Stimulated activated CD4-positive, alpha-beta T cell treated with anti-CD3 and anti-CD28 coated beads, TNF-alpha, amount 100 ng/mL, for 4 hours (primary cell): ENCODE measurements at places on chromosomes 4 and X.

DNA sequence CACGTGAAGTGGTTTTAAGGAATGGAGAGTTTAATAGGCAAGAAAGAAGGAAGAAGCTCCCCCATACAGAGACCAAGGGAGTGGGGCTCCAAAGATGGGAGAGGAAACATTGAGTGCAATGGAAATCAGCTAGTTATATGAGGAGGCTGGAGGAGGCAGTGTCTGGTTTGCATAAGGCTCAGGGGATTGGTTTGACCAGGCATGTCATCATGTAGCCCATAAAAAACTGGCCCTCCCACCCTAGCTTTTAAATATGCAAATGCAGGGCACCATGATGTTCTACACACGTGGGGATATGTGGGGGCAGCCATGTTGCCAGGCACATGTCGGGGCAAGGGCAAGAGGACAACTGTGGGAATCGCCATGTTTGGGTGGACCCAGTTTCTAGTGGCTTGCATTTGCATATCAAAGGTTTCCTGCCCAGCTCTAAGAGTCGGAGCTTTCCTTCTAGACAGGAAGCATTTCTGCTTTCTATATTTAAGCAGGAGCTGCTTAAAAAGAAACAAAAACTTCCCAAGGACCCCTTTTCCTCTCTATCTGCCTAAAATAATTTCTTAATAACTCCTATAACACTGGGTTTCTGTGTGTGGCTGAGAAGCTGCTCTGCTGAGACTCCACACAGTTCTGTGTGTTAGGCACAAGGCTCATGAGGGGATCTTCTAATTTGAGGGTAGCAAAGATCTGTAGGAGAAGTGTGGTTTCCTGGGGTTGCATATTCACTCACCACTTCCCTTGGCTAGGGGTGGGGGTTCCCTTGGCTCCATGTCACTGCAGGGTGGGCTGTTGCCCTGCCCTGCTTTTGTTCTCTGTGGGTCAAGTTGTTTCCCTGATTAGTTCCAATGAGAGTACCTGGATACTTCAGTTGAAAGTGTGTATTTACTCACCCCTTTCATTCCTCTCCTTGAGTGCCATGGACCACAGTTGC, 113.5 kb downstream of the VSIG4 start:
- no peak for DNase-seq

GRCh38 chrX:28901637-28902036, 314.4 kb downstream of the IL1RAPL1 start:
- no peak for DNase-seq

DNA sequence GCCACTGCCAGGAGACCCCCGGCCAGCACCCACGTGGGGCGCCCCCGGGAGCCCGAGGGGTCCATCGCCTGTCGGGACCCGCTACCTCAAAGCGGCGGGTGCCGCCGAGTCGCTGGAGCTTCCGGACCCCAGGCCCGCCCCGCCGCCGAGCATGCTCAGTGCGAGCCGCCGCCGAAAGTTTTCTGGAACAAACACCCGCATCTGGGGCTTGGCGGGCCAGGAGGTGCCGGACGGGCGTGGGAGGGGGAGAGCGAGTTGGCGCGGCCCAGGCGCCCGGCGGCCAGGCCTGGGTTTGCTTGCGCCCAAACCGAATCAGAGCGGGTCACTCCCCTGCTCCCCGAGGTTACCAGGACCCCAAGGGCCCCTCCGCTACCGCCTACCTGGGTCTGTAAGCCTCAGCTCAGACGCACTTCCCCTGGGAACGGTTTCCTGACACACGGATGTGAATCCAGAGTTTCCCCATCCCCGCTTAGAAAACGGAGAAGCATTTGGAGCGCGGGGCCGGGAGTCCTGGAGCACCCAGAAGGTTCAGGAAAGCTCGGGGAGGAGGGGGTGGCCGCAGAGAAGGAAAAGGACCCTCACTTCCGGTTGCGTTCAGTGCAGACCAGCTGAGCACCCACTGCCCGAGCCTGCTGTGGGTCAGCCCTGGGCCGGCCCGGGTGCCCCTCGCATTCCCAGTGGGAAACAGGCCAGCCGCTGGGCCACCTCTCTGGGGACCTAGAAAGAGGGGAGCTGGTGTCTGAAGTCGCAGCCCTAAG, at the start of gene EVC2:
EVC2 (minus strand) TSS at position 111 of the 758 bp plus-strand sequence; CDS start at position 65, 46 bp downstream.
- DNase-seq, result no peak

GRCh38 chrX:42432552-42432951, 345.4 kb downstream of the PPP1R2C start:
- DNase-seq, result no peak

- no peak for DNase-seq
Observed at GRCh38 chr4:148944839-148945219, 502.6 kb upstream of the NR3C2 start.

- no peak for DNase-seq
Observed at GRCh38 chrX:153871451-153871850, 14.5 kb downstream of the L1CAM start.

GRCh38 chr4:122657553-122657952, 36.7 kb upstream of the IL21 start:
- no peak for DNase-seq

- DNase-seq, result no peak
Observed at GRCh38 chr4:29002151-29002550, 1718.0 kb upstream of the PCDH7 start.

DNA sequence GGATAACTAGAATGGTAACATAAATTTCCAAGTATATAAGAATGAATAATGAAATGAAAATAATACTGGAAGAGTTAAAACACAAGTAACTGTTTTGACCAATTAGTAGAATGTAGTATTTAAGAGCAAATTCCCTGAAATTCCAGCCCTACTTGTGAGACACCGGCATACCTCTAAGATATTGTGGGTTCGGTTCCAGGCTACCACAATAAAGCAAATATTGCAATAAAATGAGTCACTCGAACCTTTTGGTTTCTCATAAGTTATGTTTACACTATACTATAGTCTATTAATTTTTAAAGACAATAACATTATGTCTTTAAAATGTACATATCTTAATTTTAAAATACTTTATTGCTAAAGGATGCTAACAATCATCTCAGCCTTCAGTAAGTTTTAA, 15.2 kb upstream of the IQCM start:
- no peak for DNase-seq

DNA sequence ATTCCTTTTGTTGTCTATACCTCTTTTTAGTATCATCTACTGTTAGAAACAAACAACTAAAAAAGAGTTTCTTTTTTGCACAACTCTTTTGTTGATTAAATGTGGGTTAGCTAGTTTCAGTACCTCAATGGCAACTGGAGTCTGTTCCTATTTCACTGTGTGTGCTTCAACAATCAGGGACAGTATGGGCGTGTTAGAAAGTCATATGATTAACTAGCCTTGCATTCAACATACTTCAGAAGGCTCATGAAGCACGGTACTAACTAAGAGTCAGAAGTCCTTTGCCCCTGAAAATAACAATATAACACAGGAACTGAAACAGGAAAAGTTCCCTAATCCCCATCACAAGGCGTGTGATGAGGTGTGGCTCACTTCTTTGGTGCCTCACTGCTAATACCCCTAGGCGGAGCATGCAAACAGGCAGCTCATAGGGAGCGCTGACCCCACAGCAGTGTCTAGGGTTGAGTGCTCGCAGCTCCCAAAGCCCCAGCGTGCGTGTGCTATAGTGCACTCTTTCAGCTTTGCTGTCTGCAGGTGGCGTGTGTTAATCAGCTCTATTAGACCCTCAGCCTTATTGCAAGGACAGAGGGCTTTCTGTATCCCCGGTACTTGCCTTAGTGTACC, 203.1 kb upstream of the NDST3 start:
- DNase-seq, result no peak

DNA sequence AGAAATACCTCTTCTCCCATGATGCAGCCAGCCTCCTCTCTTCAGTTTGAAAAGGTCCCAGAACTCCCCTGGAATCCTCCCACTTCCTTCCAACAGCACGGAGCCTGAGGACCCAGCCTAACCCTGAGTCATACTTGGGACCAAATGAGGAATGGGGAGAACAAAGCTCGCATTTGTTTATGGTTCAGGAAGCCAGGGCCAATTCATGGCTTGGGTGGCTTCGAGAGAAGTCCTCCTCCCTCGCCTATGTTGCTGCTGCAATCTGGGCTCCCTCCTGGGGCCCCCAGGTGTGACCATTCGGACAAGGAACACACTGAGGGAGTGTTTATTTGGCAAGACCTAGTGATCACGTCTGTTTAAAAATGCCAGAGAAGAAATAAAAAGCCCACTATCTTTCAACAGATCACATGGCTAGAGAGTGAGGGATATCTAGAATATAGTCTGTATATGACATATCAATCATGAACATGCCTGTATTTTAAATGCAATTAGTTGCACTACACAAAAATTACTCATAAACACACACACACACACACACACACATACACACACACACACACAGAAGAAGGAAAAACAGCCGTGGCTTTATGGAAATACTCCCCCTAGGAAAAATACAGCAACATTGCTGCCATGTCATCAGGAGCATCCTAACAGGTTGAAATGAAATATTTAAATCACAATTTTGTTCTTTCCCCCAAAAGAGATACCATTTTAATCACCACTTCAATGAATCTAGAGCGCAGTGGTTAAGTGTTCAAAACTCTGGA, 155.7 kb upstream of the MAP3K15 start:
- no peak for DNase-seq

DNA sequence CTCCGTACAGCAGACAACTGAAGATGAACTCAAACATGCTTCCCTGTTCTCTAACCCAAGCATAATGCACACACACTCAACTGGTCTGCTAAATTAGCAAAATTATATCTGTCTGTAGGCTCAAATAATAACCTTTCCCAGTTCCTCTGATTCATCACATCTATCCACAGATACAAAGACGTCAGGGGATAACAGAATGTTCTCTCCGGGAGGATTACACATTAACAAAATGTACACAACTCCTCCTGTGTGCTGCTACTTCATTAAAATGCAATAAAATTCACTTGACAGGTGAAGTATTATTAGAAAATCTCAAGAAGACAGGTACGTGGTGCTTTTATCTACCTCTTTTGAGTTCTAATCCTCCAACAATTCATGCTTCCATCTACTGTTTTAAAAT, 57.4 kb downstream of the FAT1 start:
- DNase-seq, result no peak

DNA sequence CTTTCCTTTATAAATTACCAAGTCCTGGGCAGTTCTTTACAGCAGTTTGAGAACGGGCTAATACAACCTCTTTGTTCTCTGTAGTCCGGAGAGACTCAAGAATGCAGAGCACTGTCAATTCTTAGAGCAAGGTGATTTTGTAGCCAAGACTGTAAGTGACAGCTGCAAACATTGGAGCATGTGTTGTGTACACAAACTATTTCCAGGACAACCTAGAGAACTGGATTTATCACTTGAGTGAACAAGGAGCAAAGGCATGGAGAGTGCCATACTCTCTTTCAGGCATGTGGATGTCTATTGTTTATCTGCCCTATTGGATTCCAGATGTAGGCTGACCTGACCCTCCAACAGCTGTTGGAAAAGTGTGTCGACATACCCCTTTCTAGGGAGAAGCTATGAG, 153.9 kb downstream of the SPANXN3 start:
- no peak for DNase-seq

DNA sequence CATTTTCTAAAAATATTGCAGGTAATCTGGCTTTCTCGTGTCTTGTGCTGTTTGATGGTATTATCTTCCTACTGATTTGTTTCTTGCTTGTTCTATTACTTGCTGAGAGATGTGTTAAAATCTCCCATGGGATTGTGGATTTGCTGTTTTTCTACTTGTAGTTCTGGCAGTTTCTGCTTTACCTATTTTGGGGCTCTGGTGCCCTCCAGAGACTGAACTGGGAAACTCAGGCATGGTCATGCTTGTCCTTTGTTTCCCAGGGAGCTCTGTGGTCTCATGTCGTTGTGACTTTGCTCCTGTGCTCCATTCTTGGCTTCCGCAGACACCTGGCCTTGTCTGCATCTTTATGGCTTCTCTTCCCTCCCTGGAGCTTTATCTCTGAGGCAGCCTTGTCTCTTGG, 39.5 kb downstream of the NSD2 start:
- DNase-seq, result no peak

DNA sequence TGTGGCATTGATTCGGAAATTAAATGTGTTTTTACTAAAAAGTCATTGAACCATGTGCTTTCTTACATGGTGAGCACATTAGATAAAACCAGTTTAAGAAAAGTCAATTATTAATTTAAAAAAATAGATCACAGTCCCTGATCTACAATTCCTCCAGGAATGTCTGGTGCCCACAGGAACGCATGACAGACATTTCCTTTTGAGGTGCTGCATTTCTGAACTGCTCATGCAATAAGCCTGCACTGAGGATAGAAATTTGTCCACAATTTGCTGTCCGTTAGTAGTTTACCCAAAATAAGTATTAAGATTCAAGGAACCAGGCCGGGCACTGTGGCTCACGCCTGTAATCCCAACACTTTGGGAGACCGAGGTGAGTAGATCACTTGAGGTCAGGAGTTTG, 8.2 kb upstream of the ADAMTS3 start:
- no peak for DNase-seq

DNA sequence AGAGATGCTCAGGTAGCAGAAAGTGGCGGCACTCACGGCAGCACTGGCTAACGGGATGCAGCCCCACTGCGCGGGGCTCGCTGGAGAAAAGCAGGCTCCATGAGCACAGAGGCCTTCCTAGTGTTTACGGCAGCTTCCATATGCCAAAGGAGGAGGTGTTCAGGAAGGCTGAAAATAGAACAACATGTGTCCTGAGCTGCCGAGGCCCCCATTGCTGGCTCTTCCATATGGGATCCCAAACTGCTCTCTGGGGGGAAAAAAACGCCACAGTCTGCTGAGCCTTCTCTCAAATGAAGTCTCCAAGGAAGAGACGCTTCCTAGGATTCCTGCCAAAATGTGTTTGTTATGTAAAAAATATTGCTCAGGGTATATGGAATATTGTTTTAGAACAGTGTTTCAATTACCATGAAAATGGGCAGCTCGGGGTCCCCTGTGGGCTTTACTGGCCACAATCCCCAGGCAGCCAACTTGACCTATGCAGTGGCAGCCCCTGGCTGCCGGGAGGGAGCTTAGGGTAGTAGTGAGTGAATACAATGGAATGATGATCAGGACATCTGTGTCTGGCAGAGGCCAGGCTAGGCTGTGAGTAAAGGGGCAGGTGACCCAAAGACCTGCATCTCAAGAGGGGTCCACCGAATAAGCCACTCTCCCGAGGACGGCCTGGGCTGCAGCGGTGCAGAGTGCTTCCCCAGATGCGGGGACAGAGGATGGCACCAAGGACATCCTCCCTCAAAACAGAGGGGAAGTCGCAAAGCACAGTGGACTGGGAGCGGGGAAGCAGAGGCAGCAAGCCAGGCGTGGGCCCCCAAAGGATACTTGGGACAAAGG, 170.1 kb downstream of the AFAP1 start:
- DNase-seq, result no peak

- DNase-seq, result no peak
Observed at GRCh38 chr4:106704253-106704870, 331.8 kb downstream of the DKK2 start.

- no peak for DNase-seq
Observed at GRCh38 chr4:173532725-173533511, 2.9 kb upstream of the HAND2 start.

GRCh38 chr4:140098455-140099160, 55.4 kb downstream of the MAML3 start:
- no peak for DNase-seq
